Right renal pelvis (tissue), 4 donors: ENCODE measurements at places on chromosomes 2 and 18.

DNA sequence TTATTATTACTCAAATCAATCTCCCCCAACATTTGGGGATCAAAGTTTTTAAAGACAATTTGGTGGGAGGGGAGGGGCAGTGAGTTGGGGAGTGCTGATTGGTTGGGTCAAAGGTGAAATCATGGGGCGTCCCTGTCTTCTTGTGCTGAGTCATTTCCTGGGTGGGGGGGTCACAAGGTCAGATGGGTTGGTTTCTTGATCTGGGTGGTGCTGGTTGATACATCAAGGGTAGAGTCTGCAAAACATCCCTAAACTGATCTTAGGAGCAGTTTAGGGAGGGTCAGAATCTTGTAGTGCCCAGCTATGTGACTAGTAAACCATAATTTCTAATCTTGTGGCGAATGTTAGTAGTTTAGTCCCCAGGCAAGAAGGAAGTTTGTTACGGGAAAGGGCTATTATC is 67.4 kb downstream of the MOGAT1 start:
- no peak for DNase-seq

DNA sequence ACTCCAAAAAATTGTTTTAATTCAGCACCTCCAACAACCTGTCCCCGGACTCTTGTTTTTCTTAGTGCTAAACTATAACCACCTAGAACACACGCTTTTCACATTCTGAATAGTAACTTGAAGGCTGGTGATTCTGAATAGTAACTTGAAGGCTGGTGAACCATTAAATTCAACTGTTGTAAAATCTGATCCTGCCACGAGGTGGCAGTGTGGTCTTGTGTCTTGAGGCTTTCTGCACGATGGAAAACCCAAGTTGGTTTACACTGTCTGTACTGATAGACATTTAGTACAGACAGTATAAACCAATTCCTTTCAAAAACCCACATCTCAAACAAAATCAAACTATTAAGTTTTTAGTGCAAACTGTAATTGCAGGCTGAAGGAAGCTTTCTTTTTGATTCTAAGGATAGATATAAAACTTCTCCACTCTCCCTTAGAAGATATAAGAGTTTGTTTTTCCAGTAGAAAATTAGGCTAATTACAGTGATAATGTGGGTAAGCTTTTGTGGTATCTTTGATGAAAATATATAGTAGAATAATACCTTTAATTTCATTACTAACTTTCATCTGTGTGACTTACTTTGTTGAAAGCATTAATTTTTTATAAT is 57.6 kb downstream of the VAPA start:
- peak; percentile 80 for DNase-seq

GRCh38 chr2:200122683-200123082 is 167.3 kb downstream of the MAIP1 start:
- DNase-seq: no peak

GRCh38 chr2:68748568-68748967 is 14.0 kb downstream of the ARHGAP25 start:
- DNase-seq: no peak

DNA sequence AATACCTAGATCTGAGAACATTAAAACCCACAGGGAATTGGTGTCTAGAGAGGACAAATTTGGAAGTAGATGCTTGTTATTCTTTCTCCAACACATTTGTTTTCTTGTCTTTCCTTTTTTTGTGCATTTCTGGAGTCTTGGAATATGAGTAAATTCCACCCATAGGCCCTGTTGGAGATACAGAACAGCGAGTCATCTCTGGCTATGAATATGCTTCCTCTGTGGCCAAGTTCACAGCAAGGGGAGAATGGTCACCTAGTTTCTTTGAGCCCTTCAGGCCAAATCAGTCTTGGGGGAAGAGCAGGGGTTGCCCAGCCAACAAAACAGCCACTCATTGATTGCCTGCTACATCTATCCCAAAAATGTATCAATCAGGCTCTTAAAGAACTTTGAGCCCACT is 31.3 kb downstream of the SP140L start:
- no peak for DNase-seq

- no peak for DNase-seq
Measured at GRCh38 chr2:238574490-238575271, 148.0 kb downstream of the ASB1 start.

DNA sequence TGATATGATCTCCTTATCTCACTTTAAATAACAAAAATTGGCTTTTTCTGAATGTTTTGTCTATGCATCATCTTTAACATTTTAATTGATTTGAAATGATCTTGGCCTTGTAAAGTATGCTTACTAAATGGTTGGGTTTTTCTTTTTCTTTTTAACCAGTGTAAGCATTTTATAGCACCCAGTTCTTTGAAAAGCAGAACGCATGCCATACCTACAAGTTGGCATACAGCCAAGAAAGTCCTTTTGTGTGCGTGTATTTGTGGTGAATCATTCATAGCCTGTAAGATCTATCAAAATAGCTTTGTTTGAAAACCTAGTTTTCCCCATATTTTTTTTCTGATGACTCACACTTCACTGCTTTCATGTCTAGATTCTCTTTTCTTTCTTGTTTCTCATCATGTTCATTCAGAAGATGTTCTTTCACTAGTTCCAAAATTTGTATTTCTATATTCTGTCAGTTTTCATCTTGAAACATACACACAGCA is 4.1 kb upstream of the VRK2 start:
- DNase-seq: peak; percentile 3

DNA sequence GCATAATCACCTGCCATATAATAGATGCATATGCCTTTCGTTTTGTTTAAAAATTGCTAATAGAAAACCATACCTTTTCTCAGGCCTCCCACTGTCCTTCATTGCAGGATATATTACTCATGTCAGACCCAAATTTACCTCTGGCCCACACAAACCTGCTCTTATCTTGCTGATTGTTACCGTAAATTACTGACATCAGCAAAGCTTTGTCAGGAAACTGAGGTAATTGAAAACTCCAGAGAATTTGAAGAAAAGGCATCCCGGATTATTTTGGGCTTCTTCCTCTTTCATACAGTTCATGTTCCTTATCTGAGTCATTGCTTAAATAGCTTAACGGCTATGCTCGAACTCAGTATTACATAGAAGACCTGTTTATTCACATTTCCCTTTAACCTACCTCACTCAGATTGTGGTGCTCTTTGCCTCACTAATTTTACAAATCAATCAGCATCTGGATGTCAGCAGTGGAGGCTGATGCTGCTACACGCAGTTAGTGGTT is 145.7 kb downstream of the ZEB2 start:
- no peak for DNase-seq

DNA sequence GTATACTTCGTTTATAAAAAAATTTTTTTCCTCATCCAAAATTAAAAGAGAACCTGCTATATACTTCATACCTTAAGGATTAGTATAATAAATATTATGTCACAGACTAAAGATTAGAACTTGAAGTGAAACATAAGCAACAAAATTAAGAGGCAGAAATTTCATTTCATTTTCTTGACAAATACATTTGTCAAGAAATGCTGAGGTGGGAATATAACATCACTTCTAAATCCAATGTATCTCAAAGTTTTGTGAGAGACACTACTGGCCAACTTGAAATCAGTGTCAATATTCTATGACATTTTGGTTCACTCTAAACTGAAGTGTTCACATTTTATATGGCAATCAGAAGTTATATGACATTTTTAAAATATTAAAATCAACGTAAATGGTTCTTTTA is 43.8 kb downstream of the SCRN3 start:
- no peak for DNase-seq

DNA sequence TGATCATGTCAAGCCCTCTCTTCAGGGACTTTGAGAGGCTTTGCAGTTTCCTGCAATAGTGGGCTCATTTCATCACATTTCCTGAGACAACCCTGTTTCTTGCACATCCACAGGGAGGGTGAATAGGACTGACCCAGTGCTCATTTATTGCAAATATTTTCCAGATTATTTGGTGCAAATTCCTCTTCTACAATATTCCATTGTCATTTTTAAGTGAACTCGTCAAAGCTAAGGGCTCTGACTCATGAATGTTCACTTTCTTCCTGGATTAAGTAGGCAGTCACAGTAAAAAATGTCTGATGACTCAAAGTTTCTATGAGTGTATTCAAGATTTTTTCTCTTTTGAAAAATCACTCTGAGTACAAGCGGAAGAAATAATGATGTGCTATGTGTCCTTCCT is 225.5 kb upstream of the GALNT5 start:
- no peak for DNase-seq

- DNase-seq: no peak
Measured at GRCh38 chr18:69951182-69951581, 3.5 kb upstream of the CD226 start.

DNA sequence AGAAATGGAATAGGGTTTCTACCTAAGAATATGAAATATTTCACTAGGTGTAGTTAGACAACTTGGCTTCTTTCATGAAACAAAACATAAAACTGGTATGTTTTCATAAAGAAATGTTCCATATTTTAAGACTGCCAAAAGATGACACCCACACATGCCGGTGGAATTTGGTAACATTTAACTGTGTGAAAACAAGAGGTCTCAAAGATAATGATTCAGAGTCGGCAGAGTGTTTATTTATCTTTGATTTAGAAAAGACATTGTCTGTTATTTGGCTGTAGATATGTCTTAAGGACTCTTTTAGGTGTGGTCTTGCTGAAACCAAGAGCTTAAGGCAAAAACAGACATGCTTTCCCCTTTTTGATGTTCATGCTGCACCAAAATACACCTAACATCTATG is 63.5 kb upstream of the FN1 start:
- DNase-seq: no peak

DNA sequence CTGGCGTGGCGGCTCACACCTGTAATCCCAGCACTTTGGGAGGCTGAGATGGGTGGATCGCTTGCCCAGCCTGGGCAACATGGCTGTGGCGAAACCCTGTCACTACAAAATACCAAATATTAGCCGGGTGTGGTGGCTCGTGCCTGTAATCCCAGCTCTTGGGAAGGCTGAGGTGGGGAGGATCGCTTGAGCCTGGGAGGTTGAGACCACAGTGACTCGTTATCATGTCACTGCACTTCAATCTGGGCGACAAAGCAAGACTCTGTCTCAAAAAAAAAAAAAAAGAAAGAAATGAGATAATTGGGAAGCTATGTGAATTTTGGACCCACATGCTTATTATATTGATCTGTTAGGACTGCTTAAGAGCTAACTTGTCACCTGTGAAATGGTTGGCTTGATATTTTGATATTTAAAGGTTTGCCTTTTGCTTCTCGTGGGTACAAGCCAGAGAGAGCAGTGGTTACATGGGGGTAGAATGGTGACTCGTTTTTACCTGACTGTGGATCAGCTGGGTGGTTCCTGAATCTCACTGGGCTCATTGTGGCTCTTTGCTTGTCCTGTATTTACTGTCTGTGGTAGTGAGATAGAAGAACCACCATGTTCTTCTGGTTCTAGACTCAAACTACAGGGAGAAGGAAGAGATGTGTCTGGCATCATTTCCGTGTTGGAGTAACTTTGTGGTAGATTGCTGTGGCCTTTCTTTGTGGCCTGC is 28.9 kb downstream of the ZNF532 start:
- DNase-seq: no peak

DNA sequence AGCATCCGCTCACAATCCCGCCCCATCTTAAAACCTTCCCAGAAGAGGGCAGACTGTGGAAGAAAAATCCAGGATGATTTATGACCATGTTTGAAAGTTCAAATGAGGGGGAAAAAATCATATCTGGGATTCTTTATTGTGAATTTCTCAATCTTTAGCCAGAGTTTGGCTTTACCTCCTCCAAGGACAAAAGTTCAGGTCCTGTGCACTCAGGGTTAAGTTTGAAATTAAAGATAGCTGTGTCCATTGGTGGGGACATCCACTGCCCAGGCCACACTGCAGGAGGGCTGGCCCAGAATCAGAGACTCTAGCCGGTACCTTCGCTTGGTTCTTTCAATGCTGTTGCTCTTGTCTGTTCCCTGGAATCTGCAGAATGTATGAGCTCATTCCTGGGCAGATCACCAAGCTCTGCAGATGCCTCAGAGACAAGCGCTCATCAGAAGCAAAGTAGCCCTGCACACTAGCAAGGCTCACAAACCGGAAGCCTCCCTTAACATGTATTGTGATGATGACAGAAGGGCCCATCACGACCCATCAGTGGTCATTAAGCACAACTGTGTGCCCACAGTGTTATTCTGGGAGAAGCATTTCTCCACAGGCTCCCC is 375.3 kb upstream of the KLHL29 start:
- DNase-seq: no peak

DNA sequence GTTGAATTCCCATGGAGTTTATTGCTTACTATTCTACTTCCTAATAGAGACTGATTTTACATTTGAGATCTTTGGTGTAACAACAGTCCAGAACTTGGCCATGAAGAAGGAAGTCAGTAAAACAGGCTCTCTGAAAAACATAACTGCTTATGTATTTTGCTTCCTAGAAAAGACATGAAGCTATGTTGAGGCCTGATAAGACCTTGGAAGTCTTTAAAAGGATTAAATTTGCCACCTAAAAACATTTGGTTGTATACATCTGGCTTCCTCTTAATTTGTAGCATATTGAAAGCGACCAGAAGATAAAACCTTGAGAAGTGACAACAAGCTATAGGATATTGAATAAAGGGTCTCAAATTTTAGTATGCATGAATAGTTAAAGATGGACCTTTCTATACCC is 36.4 kb downstream of the PTRHD1 start:
- no peak for DNase-seq

DNA sequence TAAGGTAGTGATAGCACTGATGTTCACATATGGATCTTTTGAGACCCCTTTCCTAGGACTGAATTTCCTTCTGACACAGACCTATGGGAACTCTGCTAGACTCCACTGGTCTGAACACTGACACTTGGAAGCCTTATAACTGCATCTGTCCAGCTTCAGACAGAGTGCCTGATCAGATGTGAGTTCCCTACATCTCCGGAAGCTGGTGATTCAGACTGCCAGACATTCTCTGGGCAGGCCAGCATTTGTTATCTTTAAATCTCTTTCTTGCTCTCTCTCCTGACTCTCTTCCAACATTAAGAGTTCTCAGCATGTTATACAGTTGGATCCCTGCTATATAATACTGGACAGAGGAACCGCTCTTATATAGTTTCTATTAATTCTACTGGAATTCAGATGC is 408.5 kb downstream of the ZEB2 start:
- DNase-seq: no peak

GRCh38 chr18:59874166-59874565 is 25.6 kb upstream of the PMAIP1 start:
- no peak for DNase-seq

DNA sequence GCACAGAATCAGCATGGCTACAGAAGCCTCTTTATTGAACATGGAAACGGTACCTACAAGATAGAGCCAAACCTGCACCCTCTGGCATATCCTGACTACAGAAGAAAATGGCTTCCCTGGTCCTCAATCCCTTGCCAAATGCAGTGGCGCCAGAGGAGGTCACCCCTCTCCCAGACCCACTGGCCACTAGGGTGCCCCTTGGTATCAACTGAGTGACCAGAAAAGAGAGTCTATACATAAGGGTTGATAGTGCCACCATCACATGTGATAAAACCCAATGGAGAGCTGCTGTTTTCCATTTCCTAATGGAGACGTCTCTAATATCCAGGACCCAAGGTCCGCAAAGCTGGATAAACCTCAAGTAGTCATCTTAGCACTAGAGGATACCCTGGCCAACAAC is 52.7 kb upstream of the ALK start:
- no peak for DNase-seq

GRCh38 chr2:220335591-220335915 is 708.1 kb downstream of the SLC4A3 start:
- DNase-seq: no peak

- no peak for DNase-seq
Measured at GRCh38 chr2:238169708-238170251, 11.0 kb downstream of the ERFE start.

GRCh38 chr2:102839668-102840388 is 78.0 kb downstream of the TMEM182 start:
- DNase-seq: peak; percentile 20

- no peak for DNase-seq
Measured at GRCh38 chr2:163247847-163248220, 409.3 kb upstream of the KCNH7 start.

- DNase-seq: no peak
Measured at GRCh38 chr2:33777786-33778185, 178.7 kb upstream of the FAM98A start.
